NCI-H2081 treated with DMSO at 0.1 percent for 48 hours (cell line): ENCODE measurements at places on chromosomes 3 and 15.

DNA sequence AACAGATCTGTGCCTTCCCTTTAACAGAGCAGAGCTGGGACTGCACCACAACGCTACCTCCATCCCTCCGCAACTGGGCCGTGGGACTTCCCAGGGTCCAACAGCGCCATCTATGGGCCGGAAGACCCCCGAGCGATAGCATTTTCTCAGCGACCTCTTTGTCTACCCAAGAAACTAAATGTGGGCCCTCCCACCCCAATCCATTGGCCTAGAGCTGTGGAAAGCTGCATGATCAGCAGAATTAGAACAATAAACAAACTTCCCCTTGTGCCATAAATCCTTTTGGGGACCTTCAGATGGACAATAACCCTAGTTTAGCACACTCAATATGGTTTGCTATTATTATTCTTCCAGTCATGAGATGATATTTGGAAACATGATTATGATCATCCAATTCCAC lies 74.8 kb upstream of the NTRK3 start:
- no peak for DNase-seq

DNA sequence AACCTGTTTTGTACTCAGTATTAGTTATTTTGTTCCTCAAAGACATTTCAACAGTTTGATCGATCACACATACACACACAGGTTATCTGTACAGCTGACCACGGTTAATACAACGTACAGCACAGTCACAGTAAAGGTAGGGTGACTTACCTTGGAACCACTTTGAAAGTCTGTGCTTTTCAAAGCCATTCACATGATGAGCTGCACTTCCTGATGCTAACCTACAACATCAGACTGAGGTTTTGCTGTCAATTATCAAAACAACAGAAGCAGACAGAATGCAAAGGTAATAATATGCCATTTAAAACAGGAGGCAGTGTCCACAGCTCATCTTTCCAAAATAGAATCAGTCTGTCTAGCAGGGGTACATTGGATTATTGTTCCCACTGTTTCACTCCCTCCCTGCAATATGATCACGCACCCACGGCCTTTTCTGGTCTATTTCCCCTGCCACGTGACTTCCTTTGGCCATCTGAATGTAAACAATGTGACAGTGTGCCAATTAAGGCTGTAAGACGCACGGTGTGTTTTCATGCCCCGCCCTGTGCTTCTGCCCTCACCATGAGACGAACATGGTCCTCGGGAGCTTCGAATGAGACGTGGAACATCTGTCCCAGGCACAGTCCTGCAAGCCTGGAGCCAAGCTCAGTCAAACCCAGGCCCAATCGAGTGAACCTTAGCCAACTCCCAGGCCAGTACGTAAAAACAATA lies 102.4 kb downstream of the FMN1 start:
- no peak for DNase-seq

DNA sequence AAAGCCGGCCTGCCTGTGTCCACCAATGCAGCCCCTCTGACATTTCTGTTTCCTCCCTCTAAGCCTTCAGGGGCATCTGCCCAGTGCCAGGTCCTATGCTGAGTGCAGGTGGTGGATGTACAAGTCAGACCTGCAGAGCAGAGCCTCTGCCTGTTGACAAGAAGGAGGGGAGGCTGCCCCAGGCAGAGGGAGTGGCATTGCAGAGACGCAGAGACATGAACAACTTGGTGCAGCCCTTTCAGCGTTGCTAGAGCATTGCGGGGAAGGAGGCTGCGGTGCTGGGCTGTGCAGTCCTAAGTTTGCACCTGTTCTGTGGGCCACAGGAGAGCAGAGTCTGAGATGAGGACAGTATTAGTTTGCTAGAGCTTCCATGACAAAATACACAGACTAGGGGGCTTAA lies 65.2 kb downstream of the LSM3 start:
- DNase-seq, result no peak

DNA sequence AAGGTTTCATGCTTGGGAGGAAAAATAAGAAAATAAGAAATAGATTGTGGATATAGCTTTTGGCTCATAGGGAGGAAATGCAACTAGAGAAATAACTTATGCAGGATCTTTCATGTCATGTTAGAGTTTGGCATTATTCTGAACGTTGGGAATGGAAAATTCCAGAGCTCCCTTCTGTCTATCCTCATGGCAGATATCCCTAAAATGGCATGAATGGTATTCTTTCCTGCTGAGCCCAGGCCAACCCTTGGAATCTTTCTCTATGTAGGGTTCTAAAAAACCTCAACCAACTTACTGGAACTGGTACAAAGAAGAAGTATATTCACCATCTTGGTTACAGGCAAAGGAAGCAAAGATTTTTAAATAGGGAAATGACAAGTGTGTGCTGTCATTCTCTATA lies 212.5 kb downstream of the CHST2 start:
- DNase-seq, result no peak

GRCh38 chr3:144351773-144352365 lies 380.2 kb downstream of the DIPK2A start:
- DNase-seq, result no peak

DNA sequence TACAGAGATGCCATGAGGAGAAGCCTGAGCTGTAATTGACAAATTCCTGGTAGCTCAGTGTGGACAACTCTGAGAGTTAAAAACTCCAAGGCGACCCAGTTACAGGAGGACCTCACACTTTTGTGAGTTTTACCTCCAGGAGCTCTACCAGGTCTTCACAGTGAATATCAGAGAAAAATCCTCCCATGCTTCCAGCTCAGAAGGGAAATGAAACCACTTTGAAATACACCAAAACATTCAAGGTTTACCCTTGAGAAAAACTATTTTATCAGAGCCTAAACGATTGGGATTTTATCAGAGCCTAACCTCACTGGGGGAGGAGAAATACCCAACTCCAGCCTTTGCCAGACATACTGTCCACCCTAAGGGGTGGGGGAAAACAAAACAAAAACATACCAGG lies 52.4 kb downstream of the MCCC1 start:
- no peak for DNase-seq

DNA sequence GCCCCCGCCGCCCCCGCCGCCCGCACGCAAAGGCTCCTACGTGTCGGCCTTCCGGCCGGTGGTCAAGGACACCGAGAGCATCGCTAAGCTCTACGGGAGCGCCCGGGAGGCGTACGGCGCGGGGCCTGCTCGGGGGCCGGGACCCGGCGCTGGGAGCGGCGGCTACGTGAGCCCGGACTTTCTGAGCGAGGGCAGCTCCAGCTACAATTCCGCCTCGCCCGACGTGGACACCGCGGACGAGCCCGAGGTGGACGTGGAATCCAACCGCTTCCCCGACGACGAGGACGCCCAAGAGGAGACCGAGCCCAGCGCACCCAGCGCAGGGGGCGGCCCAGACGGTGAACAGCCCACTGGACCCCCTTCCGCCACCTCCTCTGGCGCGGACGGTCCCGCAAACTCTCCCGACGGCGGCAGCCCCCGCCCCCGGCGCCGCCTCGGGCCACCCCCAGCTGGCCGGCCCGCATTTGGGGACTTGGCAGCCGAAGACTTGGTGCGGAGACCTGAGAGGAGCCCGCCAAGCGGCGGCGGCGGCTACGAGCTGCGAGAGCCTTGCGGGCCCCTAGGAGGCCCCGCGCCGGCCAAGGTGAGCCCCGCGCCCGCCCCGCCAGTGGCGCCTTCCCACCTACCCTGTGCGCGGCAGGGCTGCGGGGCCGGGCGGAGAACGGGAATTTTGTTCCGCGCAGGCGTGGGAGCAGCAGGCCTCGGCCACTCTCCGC lies 2.4 kb downstream of the SKOR1 start:
- DNase-seq, result no peak
